ENCODE measurements at places on chromosomes 7 and 10.

GRCh38 chr10:88455831-88456230 is 127.3 kb downstream of the RNLS start:
- DNase-seq = no peak

DNA sequence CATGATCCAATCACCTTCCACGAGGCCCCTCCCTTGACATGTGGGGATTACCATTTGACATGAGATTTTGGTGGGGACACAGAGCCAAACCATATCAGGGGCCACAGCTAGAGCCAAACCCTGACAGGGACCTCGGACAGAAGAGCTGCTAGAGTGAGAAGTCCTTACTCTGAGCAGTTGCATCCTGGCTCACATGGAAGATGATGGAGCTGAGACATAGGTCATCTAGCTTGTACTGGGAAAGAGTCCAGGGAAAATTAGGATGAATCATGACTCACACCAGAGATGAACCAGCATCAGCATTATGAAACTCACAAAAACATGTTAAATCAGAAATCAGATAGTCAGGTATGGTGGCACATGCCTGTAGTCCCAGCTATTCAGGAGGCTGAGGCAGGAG is 12.8 kb upstream of the FMC1 start:
- DNase-seq = no peak

DNA sequence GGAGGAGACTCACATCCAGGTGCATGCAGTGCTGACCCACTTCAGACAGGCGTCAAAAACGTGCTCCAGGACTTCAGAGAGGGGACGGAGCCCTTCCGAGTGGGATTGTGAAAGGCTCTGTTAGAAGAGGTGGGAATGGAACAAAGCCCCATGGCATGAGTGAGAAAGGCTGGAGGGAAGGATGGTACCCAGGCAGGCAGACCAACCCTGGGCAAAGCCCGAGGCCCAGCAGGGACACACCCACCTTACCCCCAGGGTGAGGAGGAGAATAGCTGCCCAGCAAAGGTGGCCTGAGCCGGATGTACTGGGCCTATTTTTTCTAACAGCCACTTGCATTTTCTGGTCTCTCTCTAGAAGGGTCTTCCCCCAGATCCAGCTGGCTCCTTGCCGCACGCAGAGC is 14.8 kb downstream of the CHAT start:
- DNase-seq = no peak

GRCh38 chr7:51121931-51122425 is 194.6 kb downstream of the COBL start:
- DNase-seq = no peak

DNA sequence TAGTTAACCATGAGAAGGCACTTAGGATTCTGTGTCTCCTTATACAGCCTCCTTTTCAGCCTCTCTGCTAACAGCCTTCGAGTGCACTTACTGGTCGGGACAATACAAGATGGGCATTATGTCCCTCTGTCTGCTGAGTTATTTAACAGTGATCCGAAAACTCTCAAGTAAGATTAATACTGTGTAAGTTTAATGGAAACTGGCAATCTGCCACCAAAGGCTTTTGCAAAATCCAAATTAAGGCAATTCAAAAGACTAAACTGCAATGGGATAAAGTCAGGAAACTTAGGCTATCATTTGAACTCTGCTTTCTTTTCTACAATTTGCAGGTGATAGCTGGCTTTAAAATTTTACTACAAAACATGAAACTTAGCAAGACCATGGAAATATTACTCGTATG is 477.8 kb downstream of the TFEC start:
- no peak for DNase-seq

GRCh38 chr7:75639071-75639885 is 99.5 kb downstream of the HIP1 start:
- DNase-seq = no peak

DNA sequence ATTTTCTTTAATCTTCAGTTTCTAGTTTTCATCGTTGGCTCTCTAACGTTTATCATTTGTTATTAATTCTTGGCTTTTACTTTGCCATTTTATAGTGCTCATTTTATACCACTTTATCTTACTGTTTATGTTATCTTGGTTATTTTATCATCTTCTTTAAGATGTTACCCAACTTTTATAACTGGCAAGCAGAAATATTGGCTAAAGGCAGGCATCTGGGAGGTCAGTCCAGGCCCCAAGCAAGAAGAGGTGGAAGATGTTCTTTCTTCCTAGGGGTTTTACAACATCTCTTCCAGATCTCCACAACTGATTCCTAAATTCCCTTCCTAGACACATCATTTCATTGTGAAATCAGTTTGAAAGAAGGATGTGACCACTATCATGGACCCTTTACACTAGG is 208.1 kb downstream of the AHR start:
- DNase-seq = no peak
